Astrocyte (in vitro differentiated cells and primary cell): ENCODE measurements at places on chromosomes 3 and 15. TPM values are rescaled to one million over a fixed set of nuclear protein-coding genes. Genes with fewer than 3 reads are reported as not detected.
A peak's percentile ranks its signal among the peaks of the same experiment; 100 is the strongest.

Gene CCR8
- total RNA-seq, result not detected in 2 replicates

- peaks cover 12% of the 10 kb centered on the region for H3K27me3 ChIP-seq
- H3K4me3 ChIP-seq, result no peak overlapping the region
- H3K36me3 ChIP-seq, result no peaks in the 10 kb centered on the region
- no peak for DNase-seq
Observed at GRCh38 chr15:65198571-65198970, 12.7 kb downstream of the CILP start.

DNA sequence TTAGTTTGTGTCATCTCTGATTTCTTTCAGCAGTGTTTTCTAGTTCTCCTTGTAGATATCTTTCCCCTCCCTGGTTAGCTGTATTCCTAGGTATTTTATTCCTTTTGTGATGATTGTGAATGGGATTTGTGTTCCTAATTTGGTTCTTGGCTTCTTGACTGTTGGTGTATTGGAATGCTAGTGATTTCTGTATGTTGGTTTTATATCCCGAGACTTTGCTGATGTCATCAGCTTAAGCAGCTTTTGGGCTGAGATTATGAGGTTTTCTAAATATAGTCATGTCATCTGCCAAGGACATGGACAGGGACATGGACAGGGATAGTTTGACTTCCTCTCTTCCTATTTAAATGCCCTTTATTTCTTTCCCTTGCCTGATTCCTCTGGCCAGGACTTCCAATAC lies 35.8 kb downstream of the MYO9A start:
- no peaks in the 10 kb centered on the region for H3K36me3 ChIP-seq
- H3K4me3 ChIP-seq, result no peak overlapping the region
- no peaks in the 10 kb centered on the region for H3K4me1 ChIP-seq
- no peaks in the 10 kb centered on the region for H3K27me3 ChIP-seq

DNA sequence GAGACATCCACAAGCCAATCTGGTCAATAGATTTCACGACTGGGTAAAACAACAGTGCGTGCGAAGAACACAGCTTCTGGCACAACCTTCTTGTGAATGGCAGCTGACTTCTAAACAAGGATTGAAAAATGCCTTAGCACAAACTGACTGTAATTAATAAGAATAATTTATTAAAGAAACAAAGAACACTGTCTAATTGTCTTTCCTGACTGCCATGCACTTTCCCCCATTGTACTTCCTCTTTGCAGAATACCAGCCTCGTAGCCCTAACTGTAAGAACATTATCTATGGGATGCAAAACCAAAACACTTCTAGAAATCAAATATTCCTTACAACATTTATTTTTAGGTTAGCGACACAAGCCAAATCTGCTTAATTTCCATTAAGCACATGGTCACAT lies 6.5 kb downstream of the FOXP1 start:
- no peak for DNase-seq
- no peak overlapping the region for H3K4me3 ChIP-seq
- H3K36me3 ChIP-seq, result peaks cover 19% of the 10 kb centered on the region
- no peak overlapping the region for H3K27ac ChIP-seq

DNA sequence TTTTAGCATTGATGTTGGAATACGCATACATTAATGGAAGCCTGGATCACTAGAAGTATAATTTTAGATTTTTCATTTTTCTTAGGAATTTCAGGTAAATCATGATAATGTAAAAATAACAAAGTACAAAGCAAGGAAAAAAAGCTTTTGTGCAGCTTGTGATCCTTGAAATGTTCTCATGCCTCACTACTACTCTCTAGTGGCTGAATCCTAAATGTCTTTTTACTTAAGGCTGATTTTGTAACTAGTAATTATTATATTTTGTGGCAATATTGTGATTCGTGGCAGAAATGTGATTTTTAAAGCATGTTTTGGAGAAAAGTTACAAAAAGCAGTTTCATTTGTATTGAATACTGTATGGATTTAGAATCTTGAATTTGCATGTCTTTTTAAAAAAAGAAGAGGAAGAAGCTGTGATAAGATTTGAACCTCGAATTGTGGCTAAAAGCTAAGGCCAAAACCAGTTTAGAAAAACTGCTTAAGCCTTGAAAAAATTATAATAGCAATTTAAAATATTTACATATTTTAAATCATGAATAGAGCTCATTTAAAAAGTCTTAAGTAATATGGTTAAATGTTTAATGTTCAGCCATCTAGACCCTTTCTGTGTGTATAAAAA lies 39.0 kb downstream of the U2SURP start:
- no peak overlapping the region for H3K4me3 ChIP-seq
- DNase-seq, result peak; percentile 19
- H3K36me3 ChIP-seq, result peaks cover 32% of the 10 kb centered on the region
- H3K4me1 ChIP-seq, result no peaks in the 10 kb centered on the region
- H3K27ac ChIP-seq, result no peak overlapping the region

GRCh38 chr3:151460774-151461450 lies at the start of gene IGSF10:
Gene IGSF10 (minus strand): TSS chr3:151461061. CDS start chr3:151458709, 2,352 bp downstream.
- DNase-seq, result no peak
- H3K4me1 ChIP-seq, result peaks cover 6% of the 10 kb centered on the region
- H3K4me3 ChIP-seq, result peak within 1 kb of the TSS; percentile 60
- H3K27ac ChIP-seq, result no peak within 1 kb of the TSS

DNA sequence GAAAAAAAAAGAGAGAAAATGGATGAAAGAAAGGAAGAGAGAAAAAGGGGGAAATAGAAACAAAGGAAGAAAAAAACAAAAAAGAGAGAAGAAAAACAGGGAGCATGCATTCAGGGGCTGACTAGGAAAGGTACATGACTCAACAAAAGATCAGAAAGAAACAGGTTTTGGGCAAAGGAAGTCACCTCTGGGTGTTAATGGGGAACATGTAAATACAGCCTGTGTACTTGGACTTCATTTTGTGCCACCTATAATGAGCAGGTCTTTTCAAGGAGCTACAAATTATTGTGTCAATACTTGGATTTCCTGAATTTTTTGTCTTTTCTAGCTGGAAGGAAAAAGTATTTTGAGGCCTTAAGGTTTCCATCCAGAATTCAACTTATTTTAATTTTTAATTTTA lies 53.4 kb upstream of the CCDC50 start:
- no peak overlapping the region for H3K27ac ChIP-seq
- DNase-seq, result no peak
- H3K36me3 ChIP-seq, result no peaks in the 10 kb centered on the region

GRCh38 chr15:80567721-80568157 lies 127.4 kb upstream of the ABHD17C start:
- peak; percentile 76 for DNase-seq
- H3K27ac ChIP-seq, result peak overlapping the region; percentile 69
- no peak overlapping the region for H3K4me3 ChIP-seq
- peaks cover 22% of the 10 kb centered on the region for H3K4me1 ChIP-seq
- H3K27me3 ChIP-seq, result no peaks in the 10 kb centered on the region

DNA sequence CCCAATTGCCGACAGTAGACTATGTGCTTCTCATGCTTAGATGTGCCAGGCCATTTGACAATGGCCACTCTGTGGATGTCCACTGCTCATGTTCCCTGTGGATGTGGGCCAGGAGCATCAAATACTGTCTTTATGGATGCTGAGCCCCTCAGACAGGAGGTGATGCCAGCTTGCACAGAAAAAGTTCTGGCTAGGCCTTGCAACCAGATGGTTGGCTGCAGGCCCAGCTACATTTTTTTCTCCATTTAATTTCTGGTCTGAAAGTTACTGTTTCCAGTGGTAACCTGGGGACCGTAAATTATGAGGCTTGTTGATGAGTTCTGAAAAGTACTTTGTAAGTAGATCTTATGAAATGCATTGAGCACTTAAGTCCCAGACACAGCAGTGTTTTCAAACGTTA lies 228.5 kb downstream of the CHL1 start:
- H3K36me3 ChIP-seq, result no peaks in the 10 kb centered on the region
- no peak for DNase-seq
- H3K27ac ChIP-seq, result no peak overlapping the region
- H3K4me3 ChIP-seq, result no peak overlapping the region
- no peaks in the 10 kb centered on the region for H3K27me3 ChIP-seq

DNA sequence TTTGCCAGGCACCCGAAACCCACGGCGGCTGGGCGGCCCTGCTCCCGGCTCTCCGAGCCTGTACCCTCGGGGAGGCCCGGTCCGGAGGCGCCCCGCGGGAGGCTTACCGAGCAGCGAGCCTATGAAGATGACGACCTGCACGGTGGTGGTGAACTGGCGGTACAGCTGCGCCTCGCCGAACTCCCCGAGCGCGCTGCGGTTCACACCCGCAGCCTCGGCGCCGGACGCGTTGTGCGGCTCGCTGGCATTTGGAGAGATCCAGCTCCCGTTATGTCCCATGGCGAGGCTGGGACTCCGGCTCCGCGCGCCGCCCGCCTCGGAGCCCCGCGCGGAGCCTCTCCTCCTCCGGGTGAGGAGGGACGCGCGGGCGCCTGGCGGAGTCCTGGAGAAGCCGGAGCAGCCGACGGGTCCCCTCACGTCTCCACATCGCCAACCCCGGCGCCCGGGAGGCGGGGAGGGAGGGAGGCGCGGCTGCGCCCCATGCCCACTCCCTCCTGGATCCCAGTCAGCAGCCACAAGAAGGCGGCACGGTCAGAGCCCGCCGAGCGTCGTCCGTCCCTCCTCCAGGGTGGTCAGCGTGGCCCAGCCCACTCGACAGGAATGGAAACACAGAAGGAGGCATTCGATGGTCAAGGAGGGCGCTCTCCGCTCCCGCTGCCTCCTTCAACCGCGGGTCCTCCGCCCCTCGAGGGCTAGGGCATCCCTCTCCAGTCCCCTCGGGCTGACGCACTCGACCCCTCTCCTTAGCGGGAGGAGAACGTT lies at the start of gene GPR176:
TSS of gene GPR176 (minus strand) at position 519 of the 762 bp plus-strand sequence. CDS start at position 279, 240 bp downstream.
- peaks cover 5% of the 10 kb centered on the region for H3K36me3 ChIP-seq
- H3K4me1 ChIP-seq, result peaks cover 6% of the 10 kb centered on the region
- H3K4me3 ChIP-seq, result peak within 1 kb of the TSS; percentile 81

GRCh38 chr3:40714771-40715345 lies 190.1 kb downstream of the ZNF621 start:
- H3K4me1 ChIP-seq, result no peaks in the 10 kb centered on the region
- no peak overlapping the region for H3K27ac ChIP-seq
- no peak for DNase-seq
- H3K36me3 ChIP-seq, result no peaks in the 10 kb centered on the region
- H3K27me3 ChIP-seq, result no peaks in the 10 kb centered on the region
- no peak overlapping the region for H3K4me3 ChIP-seq

DNA sequence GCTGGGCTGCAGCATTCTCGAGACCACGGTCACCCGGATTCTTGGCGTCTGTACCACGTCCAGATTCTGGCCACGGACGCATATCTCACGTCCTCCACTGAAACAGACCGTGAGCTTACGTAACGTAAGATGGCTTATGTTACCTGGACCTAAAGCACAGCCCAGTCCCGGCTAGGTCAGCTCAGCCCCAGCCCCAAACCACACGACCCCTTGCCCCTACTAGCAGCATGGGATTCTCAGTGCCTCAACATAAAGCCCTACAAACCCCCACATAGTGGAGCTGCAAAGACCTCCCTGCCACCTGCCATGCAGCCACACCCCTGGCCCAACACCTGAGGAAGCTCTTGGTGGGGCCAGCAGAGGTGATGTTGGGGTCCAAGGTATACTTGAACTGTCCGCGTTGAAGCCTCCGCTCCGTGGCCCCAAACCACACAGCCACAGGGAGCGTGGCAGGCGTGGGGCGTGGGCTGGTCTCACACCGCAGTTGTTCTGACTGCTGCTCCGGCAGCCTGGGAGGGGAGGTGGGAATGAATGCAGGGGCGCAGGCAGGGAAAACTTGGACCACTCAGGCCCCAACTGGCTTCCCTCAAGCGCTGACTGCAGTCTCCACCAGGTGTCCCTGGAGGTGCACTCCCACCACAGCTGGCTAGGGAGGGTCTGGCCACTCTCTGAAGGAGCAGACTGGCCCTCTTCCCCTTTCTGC lies 14.5 kb downstream of the PLXNB1 start:
- no peaks in the 10 kb centered on the region for H3K36me3 ChIP-seq
- H3K27ac ChIP-seq, result no peak overlapping the region
- DNase-seq, result no peak
- H3K27me3 ChIP-seq, result no peaks in the 10 kb centered on the region

DNA sequence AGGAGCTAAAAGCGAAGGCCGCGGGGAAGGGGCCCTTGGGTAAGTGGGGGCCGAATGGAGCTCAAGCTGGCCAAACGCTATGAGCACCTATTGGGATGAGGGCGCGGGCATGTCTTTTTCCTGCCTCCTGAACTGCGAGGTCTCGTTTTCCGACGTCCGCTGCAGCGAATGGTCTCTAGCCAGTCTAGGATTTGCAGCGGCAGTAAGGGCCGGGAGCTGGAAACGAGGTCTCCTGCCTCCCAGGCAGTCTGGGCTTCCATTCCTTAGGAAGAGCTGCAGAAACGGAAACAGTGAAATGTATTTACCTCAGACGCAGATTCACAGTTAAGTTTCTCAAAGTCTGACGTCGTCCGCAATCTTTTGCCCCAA lies 517 bp downstream of the TMA7 start:
- peak overlapping the region; percentile 97 for H3K4me3 ChIP-seq
- peak overlapping the region; percentile 77 for H3K27ac ChIP-seq
- H3K27me3 ChIP-seq, result no peaks in the 10 kb centered on the region
- peaks cover 9% of the 10 kb centered on the region for H3K4me1 ChIP-seq

- H3K27ac ChIP-seq, result peak overlapping the region; percentile 38
- peak; percentile 49 for DNase-seq
- H3K27me3 ChIP-seq, result no peaks in the 10 kb centered on the region
Observed at GRCh38 chr3:31009881-31010280, 115.4 kb upstream of the GADL1 start.

DNA sequence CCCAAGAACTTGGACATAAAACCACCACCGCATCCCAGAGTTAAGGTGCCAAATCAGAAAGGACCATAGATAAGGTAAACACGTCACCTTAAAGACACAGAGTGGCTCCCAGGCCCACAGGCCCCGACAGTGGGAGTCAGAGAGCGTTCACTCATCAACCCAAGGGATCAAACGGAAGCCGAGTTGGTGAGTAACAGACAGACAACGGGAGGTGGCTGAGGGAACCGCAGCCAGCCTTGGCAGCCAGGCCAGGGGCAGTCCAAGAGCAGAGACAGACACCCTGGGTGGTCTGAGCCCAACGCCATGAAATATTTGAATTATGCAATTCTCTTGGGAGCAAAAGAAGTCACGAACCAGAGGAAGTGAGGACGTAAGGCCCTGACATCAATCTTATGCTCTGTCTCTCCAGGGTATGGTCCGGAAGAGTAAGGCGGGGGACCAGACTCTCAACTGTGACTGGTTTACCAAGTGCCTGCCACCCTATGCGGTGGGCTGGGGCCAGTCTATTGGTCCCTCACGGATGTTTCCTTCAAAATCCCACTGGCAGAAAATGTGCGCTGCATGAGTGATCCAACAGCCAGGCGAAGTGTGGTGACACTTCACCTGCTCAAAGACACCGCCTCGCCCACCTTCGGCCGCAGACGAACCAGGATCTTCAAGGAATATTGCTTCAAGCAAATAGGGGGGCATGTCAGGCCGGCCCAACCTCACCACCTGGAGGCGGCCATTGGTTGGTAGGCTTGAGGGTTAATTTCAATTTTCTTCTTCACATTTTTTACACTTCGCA lies 34.3 kb downstream of the TMEM44 start:
- H3K4me1 ChIP-seq, result peaks cover 20% of the 10 kb centered on the region
- H3K27ac ChIP-seq, result peak overlapping the region; percentile 89
- peaks cover 2% of the 10 kb centered on the region for H3K36me3 ChIP-seq

GRCh38 chr3:73680391-73681095 lies 55.8 kb upstream of the PDZRN3 start:
- H3K27ac ChIP-seq, result no peak overlapping the region
- H3K36me3 ChIP-seq, result no peaks in the 10 kb centered on the region
- no peak for DNase-seq
- H3K4me1 ChIP-seq, result peaks cover 5% of the 10 kb centered on the region

- no peak overlapping the region for H3K4me3 ChIP-seq
- H3K4me1 ChIP-seq, result peaks cover 12% of the 10 kb centered on the region
Observed at GRCh38 chr15:74838746-74839525, 4.0 kb downstream of the ULK3 start.

GRCh38 chr3:67000009-67000408 lies 1.9 kb downstream of the KBTBD8 start:
- peaks cover 8% of the 10 kb centered on the region for H3K36me3 ChIP-seq
- H3K27ac ChIP-seq, result peak overlapping the region; percentile 35
- H3K4me1 ChIP-seq, result peaks cover 15% of the 10 kb centered on the region
- no peak overlapping the region for H3K4me3 ChIP-seq
- peak; percentile 51 for DNase-seq
